ENCODE measurements at places on chromosomes 5 and 9.

- DNase-seq: no peak
These were observed 244.1 kb upstream of the RGMB start for GRCh38 chr5:98529321-98529720.

DNA sequence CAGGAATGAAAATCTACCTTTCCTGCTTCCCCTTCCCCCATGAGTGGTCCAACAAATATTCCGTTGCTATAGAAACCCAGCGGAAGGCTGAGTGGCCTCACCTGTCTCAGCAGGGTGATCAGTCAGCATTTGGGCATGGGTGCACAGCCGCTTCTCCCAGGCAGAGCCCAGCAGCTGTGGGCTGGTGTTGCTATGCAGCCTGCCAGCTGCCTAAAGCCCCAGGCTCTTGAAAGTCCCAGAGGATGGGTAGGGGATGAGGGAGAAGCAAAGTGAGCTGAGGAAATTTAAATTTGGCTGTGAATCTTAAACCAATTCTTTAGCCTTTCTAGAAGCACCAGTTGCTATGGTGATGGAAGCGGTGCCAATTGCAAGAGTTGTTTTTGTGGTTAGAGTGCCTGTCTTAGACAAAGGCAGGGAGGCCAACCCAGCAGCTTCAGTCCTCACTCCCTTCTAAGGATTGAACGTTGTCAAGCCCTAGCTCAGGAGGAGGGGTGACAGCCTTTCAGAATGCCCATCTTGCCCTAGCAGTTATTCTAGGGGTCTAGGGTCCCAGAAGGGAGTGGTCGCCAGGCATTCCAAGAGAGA is 151.5 kb upstream of the PITX1 start:
- no peak for DNase-seq

GRCh38 chr5:154543380-154543779 is 65.4 kb upstream of the HAND1 start:
- no peak for DNase-seq

- no peak for DNase-seq
These were observed 46.7 kb downstream of the VAV2 start for GRCh38 chr9:133945314-133945975.

GRCh38 chr9:131406563-131407436 is 12.9 kb downstream of the PRRC2B start:
- peak; percentile 34 for DNase-seq

DNA sequence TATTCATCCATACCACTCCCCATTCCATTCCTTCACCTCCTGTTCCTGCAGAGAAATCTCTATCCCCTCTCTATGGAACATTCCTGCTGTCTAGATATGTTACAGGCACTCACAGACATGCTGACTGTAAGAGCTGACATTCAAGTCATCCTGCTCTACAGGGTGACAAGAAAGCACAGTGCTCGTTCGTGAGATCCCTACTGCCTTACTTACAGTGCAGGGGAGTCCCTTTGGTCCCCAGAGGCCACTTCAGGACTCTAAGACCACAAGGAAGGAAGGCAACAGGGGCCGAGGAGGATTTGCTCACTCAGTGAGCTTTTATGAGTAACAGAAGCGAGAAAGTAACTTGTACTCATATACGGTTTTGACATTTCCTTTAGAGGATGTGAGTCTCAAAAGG is 110.5 kb downstream of the GAS1 start:
- no peak for DNase-seq

- no peak for DNase-seq
These were observed 115.1 kb upstream of the ZNF366 start for GRCh38 chr5:72622170-72622760.

GRCh38 chr9:117485176-117485575 is 70.3 kb upstream of the ASTN2 start:
- DNase-seq: peak; percentile 3

DNA sequence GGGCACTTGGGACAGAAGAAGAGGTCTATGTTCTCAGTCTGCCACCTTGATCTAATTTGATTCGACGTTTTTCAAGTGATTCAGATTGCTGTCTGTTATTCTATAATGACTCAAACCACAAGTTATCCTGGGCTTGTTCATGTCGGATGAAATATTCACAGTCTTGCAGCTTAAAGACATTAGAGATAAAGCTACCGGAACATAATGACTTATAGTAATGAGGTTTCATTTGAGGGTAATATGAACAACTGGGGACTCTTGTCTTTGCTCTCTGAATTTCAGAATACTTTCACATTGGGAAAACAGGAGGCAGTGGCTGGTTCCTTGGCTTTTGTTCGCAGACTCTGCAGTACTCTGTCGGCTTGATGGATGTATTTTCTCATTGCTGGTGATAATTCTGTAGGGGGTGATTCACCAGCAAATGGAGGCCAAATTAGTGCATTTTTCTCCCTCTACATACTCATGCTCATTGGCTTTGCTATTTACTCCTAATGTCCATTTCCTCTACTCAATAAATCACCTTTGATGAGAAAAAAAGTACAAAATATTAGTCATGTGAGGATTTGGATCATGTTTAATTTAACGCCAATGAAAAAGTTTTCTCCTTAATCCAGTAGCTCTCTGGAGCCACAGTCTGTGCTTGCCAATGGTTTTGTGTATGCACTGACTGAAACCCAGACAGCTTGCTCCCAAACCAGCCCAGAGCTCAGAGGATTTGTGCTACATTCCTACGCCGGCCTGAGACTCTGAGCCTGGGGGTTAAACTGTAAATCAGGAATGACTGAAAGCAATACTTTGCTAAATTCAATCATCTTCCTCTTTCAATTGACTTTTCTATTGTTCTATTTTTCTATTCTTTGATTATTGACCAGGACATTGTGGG is 154.7 kb upstream of the ANKH start:
- DNase-seq: no peak

- no peak for DNase-seq
These were observed 534.1 kb downstream of the ANXA1 start for GRCh38 chr9:73685786-73686185.

DNA sequence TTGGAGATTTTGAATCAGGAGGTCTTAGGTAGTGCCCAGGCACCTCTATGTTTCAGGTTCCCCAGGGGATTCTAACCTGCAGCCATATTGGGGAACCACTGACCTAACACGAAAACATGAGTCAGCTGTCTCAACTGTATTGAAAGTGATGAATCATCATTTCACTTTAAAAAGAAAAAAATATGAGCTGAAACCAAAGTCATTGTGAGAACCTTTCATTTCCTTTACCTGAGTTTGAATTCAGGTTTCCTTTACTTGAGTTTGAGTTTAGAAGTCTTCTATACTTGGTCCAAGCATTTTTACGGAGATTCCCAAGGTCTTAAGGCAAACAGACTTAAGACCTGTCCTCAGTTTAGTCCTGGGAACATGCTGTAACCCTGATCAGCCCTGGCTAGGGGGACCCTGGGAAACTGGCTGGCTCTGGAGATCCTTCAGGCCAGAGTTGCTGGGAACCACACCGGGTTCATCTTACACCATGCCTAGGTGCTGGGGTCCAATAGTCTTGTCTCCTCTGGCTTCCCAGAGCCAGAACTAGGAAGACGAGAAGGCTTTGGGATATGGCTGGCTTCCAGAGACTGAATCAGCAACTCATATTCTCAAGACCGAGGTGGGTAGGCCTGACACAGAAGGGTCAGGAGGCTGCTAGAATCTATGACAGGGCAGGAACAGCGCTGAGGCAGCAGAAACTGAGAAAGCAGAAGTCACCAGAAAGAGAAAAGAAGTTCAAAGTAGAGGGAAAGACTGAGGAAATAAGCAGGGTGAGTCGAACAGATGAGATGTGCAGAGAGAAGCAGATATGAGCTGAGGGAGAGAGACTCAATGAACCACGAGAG is 16.4 kb upstream of the PDCD1LG2 start:
- DNase-seq: peak; percentile 94

DNA sequence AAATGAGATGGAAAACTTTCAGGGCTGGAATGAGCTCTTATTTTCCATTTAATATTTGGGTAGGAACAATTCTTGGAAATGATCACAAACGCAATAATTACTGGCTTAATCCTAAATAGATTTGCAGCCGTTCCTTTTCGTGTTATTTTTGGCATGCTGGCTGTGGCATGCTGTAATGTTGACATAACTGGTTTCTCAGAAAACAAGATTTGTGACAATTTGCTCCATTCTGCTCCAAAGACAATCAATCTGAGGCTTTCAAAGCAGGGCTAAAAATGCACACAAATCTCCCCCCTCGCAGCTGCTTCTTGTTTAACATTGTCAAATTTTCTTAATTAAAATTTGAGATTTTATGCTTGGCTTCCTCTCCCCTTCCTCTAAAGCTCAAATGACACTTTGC is 151.2 kb downstream of the TTC39B start:
- DNase-seq: no peak

GRCh38 chr9:27276193-27277030 is 20.5 kb downstream of the EQTN start:
- peak; percentile 64 for DNase-seq

DNA sequence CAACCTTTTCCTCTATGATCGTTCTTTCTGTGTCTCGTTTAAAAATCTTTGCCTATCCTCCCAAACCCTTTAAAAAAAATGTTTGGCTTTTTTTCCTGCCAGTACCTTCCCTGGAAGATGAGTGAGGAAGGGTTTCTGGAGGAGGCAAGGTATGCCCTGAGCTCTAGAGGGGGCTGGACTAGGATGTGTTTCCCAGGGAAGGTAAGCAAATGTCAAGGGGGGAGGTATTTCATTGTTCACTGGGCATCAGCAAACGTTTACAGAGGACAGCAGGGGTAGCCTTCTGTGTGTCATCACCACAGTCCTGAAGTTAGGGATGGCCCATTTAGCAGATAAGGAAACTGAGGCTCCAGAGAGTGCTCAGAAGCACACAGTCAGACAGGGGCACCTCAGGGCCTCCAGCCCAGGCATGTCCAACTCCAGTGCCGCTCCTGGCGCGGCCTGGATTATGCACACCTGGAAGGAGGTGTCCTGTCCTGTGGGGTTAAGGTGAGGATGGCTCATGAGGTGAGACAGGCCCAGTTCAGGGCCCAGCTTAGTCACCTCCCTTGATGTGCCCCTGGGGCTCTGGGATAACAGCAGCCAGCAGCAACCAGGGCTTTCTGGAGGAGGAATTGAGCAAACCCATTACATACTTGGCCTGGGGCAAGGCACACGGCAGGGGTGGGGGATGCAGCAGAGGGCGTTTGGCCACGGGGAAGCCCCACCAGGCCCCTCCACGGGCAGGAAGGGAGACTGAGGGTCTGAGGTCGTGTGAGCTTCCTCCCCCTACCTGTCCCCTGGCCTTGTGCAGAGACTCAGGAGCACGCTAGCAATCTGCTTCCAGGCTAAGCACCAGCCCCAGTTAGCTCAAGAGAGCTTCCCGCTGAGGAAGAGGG is 100.3 kb upstream of the LMX1B start:
- DNase-seq: no peak

DNA sequence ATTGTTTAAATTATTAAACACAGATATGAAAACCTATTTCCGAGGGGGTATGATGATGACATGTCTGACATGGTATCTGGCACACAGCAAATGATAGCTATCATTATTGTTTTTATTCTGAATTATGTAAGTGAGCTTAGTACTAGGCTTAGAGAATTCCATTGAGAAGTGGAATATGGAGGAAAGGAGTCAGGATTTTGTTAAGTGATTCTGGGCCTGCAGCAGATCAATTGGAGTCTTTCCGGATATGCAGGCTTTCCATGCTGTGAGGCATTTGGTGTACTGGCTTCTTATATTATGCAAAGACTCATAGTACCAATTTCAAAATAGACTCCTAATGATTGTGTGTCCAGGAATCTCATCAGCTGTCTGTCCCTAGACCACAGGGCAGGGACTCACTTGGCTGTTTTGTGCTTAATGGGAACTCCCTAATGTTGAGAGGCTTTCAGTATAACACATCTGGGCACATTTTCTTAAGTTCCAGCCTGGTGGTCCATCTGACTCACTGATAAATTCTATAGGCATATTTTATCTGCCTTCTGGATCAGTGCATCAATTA is 180.0 kb upstream of the KLF9 start:
- DNase-seq: no peak

- peak; percentile 17 for DNase-seq
These were observed 1083.4 kb upstream of the CDH18 start for GRCh38 chr5:21071421-21071820.

DNA sequence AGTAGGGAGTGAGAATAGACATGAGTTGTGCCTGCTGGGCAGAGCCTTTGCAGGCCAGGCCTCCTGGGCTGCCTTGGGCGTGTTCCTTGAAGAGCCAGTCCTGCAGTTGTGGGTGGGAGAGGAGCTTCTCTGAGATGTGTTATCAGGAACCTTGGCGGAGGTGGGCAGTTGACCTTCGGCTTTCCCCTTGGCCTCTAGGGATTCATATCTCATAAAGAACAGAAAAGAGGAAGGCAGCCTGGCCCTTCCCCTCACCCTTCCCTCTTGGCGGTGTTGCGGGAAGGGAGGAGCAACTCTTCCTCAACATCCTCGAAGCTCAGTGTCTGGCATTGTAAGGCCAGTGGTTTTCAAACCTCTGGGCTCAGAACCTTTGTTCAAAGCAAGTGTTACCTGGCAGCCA is 59.2 kb downstream of the DAPK1 start:
- DNase-seq: no peak

GRCh38 chr5:71949772-71950171 is 157.5 kb upstream of the MAP1B start:
- DNase-seq: no peak

DNA sequence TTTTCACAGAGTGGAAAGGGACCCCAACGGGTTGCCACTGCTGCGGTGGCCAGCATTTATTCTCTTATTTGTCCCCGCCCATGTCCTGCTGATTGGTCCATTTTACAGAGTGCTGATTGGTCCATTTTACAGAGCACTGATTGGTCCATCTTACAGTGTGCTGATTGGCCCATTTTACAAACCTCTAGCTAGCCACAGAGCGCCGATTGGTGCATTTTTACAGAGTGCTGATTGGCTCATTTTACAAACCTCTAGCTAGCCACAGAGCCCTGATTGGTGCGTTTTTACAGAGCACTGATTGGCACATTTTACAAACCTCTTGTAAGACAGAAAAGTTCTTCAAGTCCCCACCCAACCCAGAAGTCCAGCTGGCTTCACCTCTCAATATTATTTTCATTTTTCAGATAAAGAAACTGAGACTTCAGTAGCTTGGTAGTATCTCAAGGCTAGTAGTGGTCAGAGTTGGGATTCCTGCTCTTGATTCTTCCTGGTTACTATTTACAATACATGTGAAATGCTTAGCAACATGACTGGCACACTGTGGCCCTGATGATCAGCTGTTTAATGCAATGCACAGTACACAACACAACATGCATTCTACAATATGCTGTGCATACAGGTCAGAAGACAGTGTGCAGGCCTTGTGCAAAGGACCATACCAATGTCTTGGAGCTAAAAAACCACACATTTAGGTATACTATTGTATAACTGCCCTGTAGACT is 63.6 kb upstream of the BOD1 start:
- no peak for DNase-seq

GRCh38 chr5:81195335-81195929 is 37.7 kb upstream of the CKMT2 start:
- DNase-seq: no peak

DNA sequence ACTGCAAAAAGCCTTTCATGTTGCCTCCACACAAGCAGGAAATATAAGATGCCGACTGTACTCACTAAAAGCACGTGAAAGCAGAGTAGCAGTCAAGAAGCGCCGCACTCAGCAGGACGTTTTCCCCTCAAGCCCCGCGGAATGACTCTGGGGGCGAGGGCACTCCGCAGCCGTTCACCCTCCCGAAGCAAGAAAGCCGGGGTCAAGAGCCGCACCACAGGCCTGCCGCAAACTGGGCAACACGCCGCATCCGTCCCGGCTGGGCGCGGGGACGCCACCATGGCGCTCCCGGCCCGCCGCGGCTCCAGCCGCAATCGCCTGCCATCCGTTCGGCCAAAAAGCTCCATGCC is 364 bp downstream of the RPS6 start:
- DNase-seq: peak; percentile 43

All from ELR (cell line).